ENCODE measurements at places on chromosomes 5 and 9. TPM values are rescaled to one million over a fixed set of nuclear protein-coding genes. Genes with fewer than 3 reads are reported as not detected.

DNA sequence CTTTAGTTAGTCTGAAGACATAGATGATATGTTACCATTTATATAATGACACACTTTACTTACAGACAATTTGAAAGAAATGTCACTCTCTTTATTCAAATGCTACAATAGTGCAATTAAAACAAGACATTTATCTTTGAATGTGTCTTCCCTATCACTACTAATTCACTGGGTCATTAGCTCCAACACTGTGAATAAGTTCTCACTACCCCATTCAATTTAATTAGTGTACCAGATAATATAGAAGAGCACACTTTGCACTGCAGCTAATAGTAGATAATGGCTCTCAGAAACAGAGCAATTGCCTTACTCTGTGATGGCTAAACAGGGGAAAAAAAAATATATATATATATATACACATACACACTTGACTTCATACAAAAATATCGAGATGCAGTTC lies 497.0 kb downstream of the DTWD2 start:
- H3K36me3 ChIP-seq = no peaks in the 10 kb centered on the region
- no peak overlapping the region for H3K27ac ChIP-seq
- no peaks in the 10 kb centered on the region for H3K4me1 ChIP-seq

DNA sequence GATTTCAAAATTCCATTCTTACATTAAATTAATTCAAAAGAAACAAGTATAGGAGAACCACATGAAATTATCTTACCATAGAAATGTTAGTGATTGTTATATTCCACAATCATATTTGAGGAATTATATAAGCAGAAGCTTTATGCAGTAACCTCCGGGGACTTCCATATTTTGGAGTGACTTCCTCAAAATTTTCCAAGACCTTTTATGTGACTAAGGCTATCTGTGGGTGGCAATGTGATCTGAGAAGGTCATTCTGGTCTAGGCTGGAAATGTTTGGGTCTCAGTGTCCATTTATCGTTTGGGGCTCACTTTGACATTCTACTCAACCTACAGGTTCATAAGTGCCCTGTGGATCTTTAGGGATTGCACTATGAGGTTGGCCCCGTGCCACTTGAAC lies 776.6 kb downstream of the CDH12 start:
- no peaks in the 10 kb centered on the region for H3K27me3 ChIP-seq
- DNase-seq = no peak
- H3K27ac ChIP-seq = no peak overlapping the region
- no peaks in the 10 kb centered on the region for H3K36me3 ChIP-seq
- no peak overlapping the region for H3K4me3 ChIP-seq

- no peaks in the 10 kb centered on the region for H3K36me3 ChIP-seq
- no peak for DNase-seq
- H3K27me3 ChIP-seq = no peaks in the 10 kb centered on the region
Measured at GRCh38 chr5:97797994-97798451, 615.0 kb upstream of the RIOK2 start.

DNA sequence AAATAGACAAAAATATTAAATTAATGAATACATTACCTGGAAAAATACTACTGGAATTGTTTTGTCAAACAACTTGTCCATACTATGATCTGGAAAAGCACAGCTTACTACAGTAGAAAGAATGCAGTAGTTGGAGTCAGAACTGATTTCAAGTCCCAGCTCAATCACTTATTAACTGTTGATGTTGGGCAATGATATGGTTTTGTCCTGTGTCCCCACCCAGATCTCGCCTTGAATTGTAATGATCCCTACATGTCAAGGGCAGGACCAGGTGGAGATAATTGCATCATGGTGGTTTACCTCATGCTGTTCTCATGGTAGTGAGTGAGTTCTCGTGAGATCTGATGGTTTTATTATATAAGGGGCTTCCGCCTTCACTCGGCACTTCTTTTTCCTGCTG lies 247.5 kb downstream of the CD180 start:
- no peaks in the 10 kb centered on the region for H3K4me1 ChIP-seq
- H3K27me3 ChIP-seq = no peaks in the 10 kb centered on the region
- DNase-seq = no peak
- H3K27ac ChIP-seq = no peak overlapping the region
- no peak overlapping the region for H3K4me3 ChIP-seq

DNA sequence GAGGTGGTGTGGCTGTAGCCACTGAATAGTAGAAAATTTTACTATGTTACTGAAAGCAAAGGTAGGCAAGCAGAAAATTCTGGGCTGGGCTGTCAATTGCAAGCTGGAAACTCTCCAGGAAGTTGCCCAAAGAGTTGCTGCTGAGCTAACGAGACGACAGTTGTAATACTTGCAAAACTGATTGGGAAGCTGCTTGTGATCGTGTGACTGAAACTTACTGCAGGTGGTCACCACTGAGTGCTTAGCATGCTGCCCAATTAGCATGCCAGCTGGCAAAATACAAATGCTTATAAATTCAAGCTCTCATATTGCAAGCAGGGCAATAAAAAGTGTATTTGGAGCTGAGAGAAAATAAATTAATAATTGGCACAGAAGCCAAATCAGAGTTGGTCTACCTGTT lies 758.5 kb upstream of the EDIL3 start:
- H3K4me1 ChIP-seq = no peaks in the 10 kb centered on the region
- H3K27me3 ChIP-seq = no peaks in the 10 kb centered on the region
- no peak overlapping the region for H3K27ac ChIP-seq
- no peak for DNase-seq
- no peaks in the 10 kb centered on the region for H3K36me3 ChIP-seq
- H3K4me3 ChIP-seq = no peak overlapping the region

PTGES gene
- total RNA-seq = 12.6 TPM

All from GM23248 (cell line).